ENCODE measurements at places on chromosomes 11 and 22. TPM values are rescaled to one million over a fixed set of nuclear protein-coding genes. Genes with fewer than 3 reads are reported as not detected.

DNA sequence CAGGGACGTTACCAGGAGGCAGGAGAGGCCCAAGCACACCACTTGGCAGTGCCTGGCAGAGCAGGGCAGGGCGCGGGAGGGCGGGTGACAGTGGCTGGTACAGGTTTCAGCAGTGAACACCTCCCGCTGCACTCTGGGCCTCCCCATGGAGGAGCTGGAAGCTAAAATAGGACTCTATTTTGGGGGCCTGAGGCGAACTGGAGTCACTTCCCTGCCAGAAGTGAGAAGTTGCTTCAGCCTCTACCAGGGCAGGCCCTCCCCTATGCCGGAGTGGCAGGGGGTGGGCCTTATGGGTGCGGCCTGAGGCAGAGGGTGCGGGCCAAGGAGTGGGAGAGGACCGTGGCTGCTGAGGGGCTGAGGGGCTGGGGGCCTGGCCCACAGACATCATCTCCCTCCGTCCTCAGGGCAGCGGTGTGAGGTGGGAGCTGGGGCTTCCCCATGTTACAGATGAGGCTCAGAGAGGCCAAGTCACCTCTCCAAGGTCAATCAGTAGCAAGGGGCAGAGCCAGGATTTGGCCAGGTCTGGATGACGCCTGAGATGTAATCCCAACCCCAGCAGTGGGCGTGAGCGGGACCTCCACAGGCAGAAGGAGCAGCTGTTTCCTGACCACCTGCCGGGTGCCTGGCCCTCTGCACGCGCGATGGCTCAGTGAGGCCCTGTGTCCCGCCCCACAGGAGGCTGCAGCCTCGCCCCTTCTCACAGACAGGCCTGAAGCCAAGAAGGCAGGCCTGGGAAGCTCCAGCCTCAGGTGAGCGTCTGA is 39.3 kb downstream of the KCNJ4 start:
- H3K27me3 ChIP-seq: peaks cover 5% of the 10 kb centered on the region
- no peaks in the 10 kb centered on the region for H3K36me3 ChIP-seq

DNA sequence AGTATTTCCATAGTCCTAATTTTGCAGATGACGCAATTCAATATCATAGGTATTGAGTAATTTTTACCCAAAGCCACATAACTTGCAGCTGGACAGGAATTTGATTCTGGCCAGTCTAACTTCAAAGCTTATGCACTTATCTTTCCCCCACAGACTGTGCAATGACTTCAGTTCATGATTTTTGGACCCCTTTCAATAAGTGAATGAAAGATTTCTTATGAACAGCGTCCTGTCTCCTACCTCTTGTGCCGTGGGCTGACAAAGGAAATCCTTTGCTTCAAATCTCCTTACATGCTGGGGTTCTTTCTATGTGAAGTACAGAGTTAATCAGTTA is 217.7 kb upstream of the KIRREL3 start:
- no peak overlapping the region for H3K27ac ChIP-seq
- H3K36me3 ChIP-seq: no peaks in the 10 kb centered on the region
- no peak for DNase-seq
- peaks cover 6% of the 10 kb centered on the region for H3K27me3 ChIP-seq
- H3K4me3 ChIP-seq: no peak overlapping the region

DNA sequence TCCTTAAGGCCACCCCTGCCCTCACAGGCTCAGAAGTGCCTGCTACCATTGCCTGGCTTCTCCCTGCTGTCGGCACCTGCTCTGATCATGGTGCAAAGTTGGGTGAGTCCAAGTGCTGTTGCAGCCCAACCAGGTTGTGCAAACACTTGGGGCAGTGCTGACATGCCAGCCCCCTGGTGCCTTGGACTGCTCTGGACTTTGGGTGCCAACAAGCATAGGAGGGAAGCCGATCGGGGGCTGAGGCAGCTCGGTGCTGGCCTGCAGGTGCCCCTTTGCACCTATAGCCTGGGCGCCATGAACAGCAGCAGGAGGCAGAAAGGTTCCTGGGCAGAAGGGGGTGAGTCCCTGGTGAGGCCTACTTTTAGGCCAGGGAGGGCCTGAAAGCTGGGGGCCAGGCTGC is 113.0 kb downstream of the ARHGAP20 start:
- H3K27me3 ChIP-seq: no peaks in the 10 kb centered on the region
- peaks cover 17% of the 10 kb centered on the region for H3K4me1 ChIP-seq
- H3K36me3 ChIP-seq: no peaks in the 10 kb centered on the region
- DNase-seq: no peak

GRCh38 chr11:47152953-47153950 is 23.4 kb downstream of the ARFGAP2 start:
- no peak overlapping the region for H3K27ac ChIP-seq
- H3K4me3 ChIP-seq: no peak overlapping the region
- DNase-seq: peak; percentile 95
- no peaks in the 10 kb centered on the region for H3K27me3 ChIP-seq
- peaks cover 27% of the 10 kb centered on the region for H3K4me1 ChIP-seq

The F2 gene
- not detected for total RNA-seq

The CCDC87 gene
- 0.83 TPM for total RNA-seq

The CARD16 gene
- not detected for total RNA-seq

The MS4A4A gene
- total RNA-seq: 64.6 TPM

The CCDC116 gene
- 0.26 TPM for total RNA-seq

Data from esophagus muscularis mucosa (tissue), 4 donors.